Glomerular endothelial cell (primary cell): ENCODE measurements at places on chromosomes 3 and 15. TPM values are rescaled to one million over a fixed set of nuclear protein-coding genes. Genes with fewer than 3 reads are reported as not detected.

CCDC54 gene
- not detected in 2 replicates for total RNA-seq

ZBED2 gene
- total RNA-seq: 0.41 and 1.3 TPM in 2 replicates

SPRED1 gene
- 13.8 and 22.2 TPM in 2 replicates for total RNA-seq

PRR23B gene
- total RNA-seq: not detected in 2 replicates

LRRC15 gene
- total RNA-seq: not detected in 2 replicates

TLR9 gene
- not detected in 2 replicates for total RNA-seq

GTF2A2 gene
- 36.1 and 47.3 TPM in 2 replicates for total RNA-seq

DLL4 gene
- 91.1 and 213 TPM in 2 replicates for total RNA-seq

NR1I2 gene
- total RNA-seq: not detected in 2 replicates

PPM1L gene
- 1.9 and 3.2 TPM in 2 replicates for total RNA-seq

PP2D1 gene
- not detected in 2 replicates for total RNA-seq

ARID3B gene
- total RNA-seq: 3.4 and 7.6 TPM in 2 replicates

DNA sequence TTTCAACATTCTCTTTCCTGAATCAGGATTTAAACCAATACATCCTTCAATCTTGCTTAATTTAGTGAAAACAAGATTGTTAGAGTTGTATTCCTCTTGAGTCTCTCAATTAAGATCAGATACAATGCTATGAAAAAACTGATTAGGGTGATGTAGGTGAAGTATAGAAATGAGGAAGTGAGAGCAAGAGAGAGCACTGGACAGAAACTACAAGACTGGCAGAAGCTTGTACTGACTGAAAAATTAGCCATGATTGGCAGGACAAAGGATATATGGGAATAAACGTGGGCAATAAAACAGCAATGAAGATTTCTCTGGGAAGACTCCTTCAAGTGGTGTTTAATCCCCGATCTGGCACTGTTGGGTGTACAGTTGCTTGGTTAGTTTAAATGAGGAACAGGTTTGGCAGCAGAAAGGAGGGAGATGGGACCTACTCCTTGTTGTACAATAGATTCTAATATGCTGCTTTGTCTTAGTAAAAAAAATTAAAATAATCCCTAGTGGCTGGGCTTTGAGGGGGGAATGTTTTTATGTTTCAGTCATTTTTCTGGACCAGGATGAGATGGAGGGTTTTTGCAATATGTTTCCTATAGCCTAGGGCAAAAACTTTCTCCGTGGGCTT lies 252.7 kb downstream of the SLC9A9 start:
- no peak for DNase-seq

GRCh38 chr3:108092501-108092900 lies 1.7 kb upstream of the CD47 start:
- DNase-seq: no peak

DNA sequence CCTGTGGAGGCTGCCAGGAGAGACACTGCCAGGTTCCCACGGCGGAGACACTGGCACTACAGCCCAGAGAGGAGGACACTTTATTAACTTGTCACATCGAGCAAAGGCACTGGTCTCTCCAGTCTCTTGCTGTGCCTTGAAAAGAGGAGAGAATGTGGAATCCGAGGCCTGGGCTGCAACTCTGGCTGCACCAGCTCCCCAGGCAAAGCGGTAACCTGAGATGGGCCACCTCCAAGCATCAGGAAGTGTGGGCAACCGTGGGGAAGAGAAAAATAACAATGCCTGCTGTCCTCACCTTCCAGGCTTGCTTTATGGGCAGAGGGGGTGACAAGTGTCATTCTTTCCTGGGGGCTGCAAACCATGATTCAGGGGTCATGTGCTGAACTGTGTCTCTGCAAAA lies 91.6 kb upstream of the RGMA start:
- no peak for DNase-seq

DNA sequence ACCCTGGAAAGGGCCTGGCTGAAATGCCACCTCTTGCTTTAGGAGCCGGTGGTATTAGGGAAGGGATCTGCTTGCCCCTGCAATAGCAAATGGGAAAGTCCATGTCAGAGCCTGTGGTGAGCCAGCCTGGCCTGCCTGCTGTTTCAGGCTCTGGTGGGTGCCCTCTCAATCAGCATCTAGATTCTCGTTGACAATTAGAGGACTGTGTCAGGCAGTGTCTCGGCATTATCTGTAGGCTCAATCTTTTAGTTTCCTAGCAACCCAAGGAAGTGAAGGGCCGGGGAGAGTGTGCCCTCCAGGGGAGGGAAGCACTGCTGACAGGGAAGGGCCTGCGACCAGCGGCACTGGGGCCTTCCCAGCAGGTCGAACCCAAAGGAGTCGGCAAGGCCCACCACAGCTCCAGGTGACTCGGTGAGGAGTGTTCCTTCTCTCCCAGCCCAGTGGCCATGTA lies 42.1 kb downstream of the TLE3 start:
- DNase-seq: no peak

GRCh38 chr15:39580485-39581241 lies at the start of gene THBS1:
THBS1 (plus strand) TSS chr15:39581079; CDS start chr15:39581858, 779 bp downstream.
- peak; percentile 42 for DNase-seq

DNA sequence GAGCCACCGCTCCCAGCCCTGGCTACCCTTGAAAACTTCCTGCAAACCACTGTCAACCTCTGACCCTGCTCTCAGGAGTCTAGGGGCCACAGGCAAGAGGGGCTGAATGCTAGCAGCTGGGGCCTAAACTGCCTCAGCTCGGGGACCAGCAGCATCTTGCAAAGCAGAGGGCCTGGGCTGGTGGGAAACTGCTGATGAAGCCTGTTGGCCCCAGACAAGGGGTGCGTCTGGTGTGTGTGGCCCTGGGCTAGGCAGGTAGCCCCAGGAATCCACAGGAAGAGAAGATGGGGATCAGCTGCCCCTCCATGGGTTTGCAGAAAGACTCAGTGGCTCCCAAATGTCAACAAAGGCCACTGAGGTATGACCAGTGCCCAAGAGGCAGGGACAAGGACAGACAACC lies 8.2 kb upstream of the POLG start:
- no peak for DNase-seq

GRCh38 chr15:31522028-31522427 lies 195.4 kb downstream of the KLF13 start:
- no peak for DNase-seq

DNA sequence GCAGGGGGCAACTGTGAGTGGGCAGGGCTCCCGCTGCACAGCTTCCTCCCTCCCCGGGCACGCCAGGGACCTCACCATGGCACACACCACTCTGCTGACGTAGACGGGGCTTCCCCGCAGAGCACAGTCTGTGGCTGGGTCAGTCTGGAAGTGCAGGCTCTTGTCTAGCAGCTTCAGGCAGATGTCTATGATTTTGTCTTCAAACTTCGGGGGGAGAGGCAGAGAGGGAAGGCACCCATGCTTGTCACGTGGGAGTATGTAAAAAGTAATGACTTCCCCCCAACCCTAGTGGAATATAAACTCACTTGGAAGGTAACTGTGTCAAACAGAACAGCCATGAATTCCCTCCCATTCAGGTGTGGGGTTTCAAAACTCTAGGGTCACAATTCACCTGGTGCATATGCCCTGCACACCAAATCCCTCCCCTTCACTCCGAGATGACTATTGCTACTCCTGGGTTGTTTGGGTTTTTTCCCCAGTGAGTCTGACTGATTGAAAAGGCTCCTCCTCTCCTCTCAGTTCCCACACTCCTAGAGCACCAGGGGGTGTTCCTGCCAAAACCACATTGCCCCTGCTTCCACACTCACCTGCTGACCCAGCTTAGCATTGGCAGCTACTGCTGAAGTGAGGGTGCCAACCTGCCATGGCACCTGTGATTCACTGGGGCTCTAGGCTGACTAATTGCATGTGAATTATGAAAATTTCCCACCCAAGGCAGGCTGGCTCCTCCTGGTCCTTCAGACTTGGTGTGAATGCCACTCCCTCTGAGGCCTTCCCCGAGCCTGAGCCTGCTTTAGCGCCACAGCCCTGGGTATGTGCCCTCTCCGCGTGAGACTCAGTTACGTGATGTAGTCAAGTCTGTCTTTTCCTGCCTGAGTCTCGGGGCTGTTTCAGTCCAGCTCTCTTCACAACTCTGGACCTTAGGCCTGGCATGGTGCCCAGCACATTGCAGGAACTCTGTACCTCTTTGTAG lies 13.0 kb downstream of the TGM5 start:
- no peak for DNase-seq

DNA sequence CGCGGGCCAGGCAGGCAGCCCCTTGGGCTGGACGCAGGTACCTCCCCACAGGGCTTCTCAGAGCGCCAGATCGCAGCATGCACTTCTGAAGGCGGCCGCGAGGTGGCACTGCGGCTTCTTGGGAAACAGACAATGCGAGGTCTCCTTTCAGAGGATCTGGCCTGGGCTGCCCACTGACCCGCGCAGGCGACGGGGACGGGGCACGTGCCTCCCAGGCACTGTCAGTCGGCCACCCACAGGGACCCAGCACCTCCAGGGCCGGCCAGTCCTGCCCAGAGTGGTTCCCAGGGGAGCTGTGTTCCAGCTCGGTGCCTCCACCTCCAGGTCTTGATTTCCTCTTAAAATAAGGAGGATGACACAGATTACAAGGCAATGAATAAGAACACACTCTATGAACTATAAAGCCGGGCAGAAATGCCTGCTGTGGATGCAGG lies 24.4 kb upstream of the TXNRD3 start:
- DNase-seq: peak; percentile 22

GRCh38 chr15:66821307-66821706 lies 119.3 kb downstream of the SMAD6 start:
- DNase-seq: no peak

- DNase-seq: no peak
Measured at GRCh38 chr15:91892436-91892835, 38.9 kb downstream of the SLCO3A1 start.

- no peak for DNase-seq
Measured at GRCh38 chr15:70852501-70853317, 1.2 kb downstream of the LARP6 start.

- no peak for DNase-seq
Measured at GRCh38 chr3:98536456-98537017, 4.8 kb downstream of the GPR15 start.

GRCh38 chr3:83500931-83501330 lies 1457.9 kb upstream of the CADM2 start:
- no peak for DNase-seq

DNA sequence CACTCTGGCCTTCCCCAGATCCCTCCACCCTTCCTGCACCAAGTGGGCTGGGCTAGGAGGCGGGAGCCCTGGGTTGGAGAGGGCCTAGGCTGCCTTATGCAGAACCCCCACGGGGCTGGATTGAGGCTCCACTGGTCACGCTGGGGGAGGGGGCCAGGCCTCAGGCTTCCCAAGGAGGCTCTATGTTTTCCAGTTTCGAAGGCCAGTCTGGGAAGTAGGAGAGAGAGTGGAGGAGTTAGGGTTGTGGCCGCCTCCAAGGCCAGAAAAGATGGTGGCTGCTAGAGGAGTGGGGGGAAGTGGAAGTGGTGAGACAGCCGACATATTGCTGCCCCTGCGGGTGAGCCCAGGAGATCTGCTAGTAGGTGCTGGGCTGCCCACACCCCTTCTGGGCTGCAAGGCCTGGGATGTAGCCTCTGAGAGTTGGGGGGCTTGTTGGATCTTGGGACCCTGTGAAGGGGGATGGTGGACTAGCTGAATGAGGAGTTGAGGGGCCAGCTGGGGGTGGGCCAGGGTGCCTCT lies 1.2 kb downstream of the GNAI2 start:
- no peak for DNase-seq

- no peak for DNase-seq
Measured at GRCh38 chr15:69843900-69844304, 253.8 kb downstream of the TLE3 start.

- no peak for DNase-seq
Measured at GRCh38 chr3:143571548-143571947, 276.7 kb downstream of the SLC9A9 start.

GRCh38 chr3:151770956-151771355 lies 37.2 kb downstream of the AADACL2 start:
- DNase-seq: no peak

DNA sequence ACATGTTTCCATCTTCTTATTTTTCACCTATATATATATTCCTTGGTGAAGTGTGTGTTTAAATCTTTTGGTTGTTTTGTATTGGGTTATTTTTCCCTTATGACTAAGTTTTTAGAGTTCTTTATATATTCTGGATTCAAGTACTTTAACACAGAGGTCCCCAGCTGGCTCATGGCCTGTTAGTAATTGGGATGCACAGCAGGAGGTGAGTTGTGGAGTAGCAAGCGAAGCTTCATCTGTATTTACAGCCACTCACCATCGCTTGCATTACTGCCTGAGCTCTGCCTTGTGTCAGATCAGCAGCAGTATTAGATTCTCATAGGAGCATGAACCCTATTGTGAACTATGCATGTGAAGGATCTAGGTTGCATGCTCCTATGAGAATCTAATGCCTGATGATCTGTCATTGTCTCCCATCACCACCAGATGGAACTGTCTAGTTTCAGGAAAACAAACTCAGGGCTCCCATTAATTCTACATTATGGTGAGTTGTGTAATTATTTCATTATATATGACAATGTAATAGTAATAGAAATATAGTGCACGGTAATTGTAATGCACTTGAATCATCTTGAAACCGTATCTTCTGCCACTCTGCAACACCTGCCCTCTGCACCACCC lies 151.6 kb downstream of the RSRC1 start:
- DNase-seq: no peak

DNA sequence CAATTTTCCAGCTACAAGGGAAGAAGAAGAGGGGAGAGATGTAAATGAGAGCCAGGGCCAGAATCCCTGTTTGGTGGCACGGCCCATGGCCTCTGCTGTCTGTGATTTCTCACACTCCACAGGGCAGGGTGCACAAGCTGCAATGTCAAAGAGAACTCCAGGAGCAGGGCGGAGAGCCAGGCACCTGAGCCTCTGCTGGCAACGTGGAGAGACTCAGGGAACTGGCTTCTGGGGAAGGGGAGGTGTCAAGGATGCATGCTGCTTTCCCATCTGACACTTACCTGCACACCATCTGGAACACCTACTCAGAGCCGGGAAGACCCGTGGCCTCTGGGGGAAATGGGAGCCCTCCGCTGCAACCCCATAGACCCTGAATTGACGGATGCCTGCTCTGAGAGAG lies 507.5 kb upstream of the NR2F2 start:
- DNase-seq: no peak

DNA sequence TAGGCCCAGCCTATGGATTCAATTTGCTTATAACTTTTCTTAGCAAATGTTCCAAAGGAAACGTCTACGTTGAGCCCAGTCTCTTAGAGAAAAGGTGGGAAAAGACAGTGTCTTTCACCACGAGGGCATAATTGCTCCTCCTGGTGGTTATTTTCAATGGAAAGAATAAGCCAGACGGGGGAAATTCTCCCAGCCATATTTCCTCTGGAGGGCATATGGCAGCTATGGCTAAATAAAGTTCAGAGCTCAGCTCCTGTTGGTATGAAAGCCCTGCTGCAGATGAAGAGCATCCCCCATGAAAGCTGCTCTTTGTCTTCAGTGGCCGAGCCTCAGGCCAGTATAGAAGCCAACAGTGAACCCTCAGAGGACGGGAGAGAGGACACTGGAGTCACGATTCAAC lies 297.9 kb downstream of the RYR3 start:
- no peak for DNase-seq

- no peak for DNase-seq
Measured at GRCh38 chr15:80031841-80032240, 27.6 kb upstream of the ZFAND6 start.

GRCh38 chr3:60912142-60912541 lies 339.1 kb downstream of the FHIT start:
- no peak for DNase-seq

DNA sequence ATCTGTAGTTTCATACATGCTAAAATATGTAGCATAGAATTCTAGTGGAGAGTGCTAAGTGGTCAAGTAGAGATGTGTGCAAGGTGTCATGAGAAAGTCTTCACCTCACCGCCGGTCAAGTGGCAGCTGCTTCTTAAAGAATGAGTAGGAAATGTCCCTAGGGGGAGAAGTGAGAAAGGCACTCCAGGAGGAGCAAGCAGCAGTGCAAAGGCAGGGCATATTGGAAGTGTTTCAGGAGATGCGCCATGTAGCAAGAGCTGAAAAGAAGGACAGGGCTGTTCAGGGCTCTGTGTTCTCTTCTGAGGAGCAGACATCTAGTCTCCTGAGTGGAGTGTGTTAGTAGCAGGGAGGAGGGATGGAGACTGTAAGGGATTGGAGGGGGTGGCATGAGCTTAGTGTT lies 312.4 kb upstream of the SEMA6D start:
- DNase-seq: no peak
